Placental epithelial cell (primary cell): ENCODE measurements at places on chromosomes 16 and 17. TPM values are rescaled to one million over a fixed set of nuclear protein-coding genes. Genes with fewer than 3 reads are reported as not detected.

Gene CRYM
- not detected in 2 replicates for total RNA-seq

Gene QPRT
- 58.1 and 63.6 TPM in 2 replicates for total RNA-seq

Gene IKZF3
- under 0.01 and 0.43 TPM in 2 replicates for total RNA-seq

Gene GINS2
- total RNA-seq, result 4.7 and 5.9 TPM in 2 replicates

Gene ESRP2
- 5.9 and 8.8 TPM in 2 replicates for total RNA-seq

Gene HOXB5
- not detected in 2 replicates for total RNA-seq

Gene PROCA1
- total RNA-seq, result 0.22 and 6.7 TPM in 2 replicates

Gene ABCA10
- 0.87 and 3.1 TPM in 2 replicates for total RNA-seq

Gene TRPV2
- total RNA-seq, result 0.79 and 0.87 TPM in 2 replicates

Gene NAGS
- total RNA-seq, result 2.4 and 2.5 TPM in 2 replicates

Gene TOM1L1
- 19.2 and 23.6 TPM in 2 replicates for total RNA-seq

Gene ATP2A1
- total RNA-seq, result 0.11 and 0.39 TPM in 2 replicates

Gene WSCD1
- not detected in 2 replicates for total RNA-seq

Gene GRB7
- total RNA-seq, result 5.1 and 8.4 TPM in 2 replicates

Gene NOD2
- total RNA-seq, result 5.5 and 28.3 TPM in 2 replicates

Gene CES1
- under 0.01 TPM in 1 of 2 replicates, not detected in the other for total RNA-seq

Gene TERB1
- total RNA-seq, result 0.79 TPM in 1 of 2 replicates, not detected in the other

Gene ZNF23
- 5.0 and 5.1 TPM in 2 replicates for total RNA-seq

Gene C1QTNF1
- 3.1 TPM in 2 replicates for total RNA-seq

Gene CLDN7
- 3.9 and 15.2 TPM in 2 replicates for total RNA-seq

Gene SNX20
- under 0.01 and 0.22 TPM in 2 replicates for total RNA-seq

Gene CCL8
- not detected in 2 replicates for total RNA-seq

Gene HYDIN
- 0.11 and 2.0 TPM in 2 replicates for total RNA-seq

Gene KCNJ2
- total RNA-seq, result 3.4 and 28.3 TPM in 2 replicates

Gene C17orf100
- 0.43 and 2.0 TPM in 2 replicates for total RNA-seq

Gene DGKE
- total RNA-seq, result 3.9 and 6.4 TPM in 2 replicates

Gene NPIPB2
- 4.9 and 7.5 TPM in 2 replicates for total RNA-seq

Gene CD300E
- total RNA-seq, result not detected in 2 replicates

Gene PHLPP2
- total RNA-seq, result 3.5 and 5.6 TPM in 2 replicates

Gene KRT25
- not detected in 2 replicates for total RNA-seq

Gene CDH3
- total RNA-seq, result 48.5 and 61.6 TPM in 2 replicates

Gene KCNAB3
- total RNA-seq, result 1.2 and 1.6 TPM in 2 replicates

Gene SYNGR3
- 3.5 and 4.4 TPM in 2 replicates for total RNA-seq

Gene MMP28
- total RNA-seq, result 0.79 and 2.7 TPM in 2 replicates

Gene BOLA2
- 12.6 and 14.0 TPM in 2 replicates for total RNA-seq

Gene CCDC144A
- 0.79 and 4.6 TPM in 2 replicates for total RNA-seq

Gene RPH3AL
- 0.79 and 1.8 TPM in 2 replicates for total RNA-seq

Gene SCNN1G
- 0.22 TPM in 1 of 2 replicates, not detected in the other for total RNA-seq

Gene SEC14L1
- 31.0 and 49.2 TPM in 2 replicates for total RNA-seq

Gene FNDC8
- total RNA-seq, result not detected in 2 replicates

Gene CCL7
- total RNA-seq, result not detected in 2 replicates

Gene SLX1B
- total RNA-seq, result 3.1 and 20.2 TPM in 2 replicates

Gene HOXB6
- total RNA-seq, result not detected in 2 replicates

Gene ACSM5
- not detected in 2 replicates for total RNA-seq

Gene SLC47A1
- not detected in 2 replicates for total RNA-seq

Gene ODAD4
- 1.2 and 1.6 TPM in 2 replicates for total RNA-seq

Gene G6PC1
- total RNA-seq, result not detected in 2 replicates

Gene PRAC1
- total RNA-seq, result not detected in 2 replicates

Gene KRTAP4-6
- not detected in 2 replicates for total RNA-seq

Gene MT1F
- 9.1 and 14.5 TPM in 2 replicates for total RNA-seq

Gene DNAAF8
- total RNA-seq, result 0.39 and 0.54 TPM in 2 replicates

Gene MYADML2
- total RNA-seq, result not detected in 2 replicates

Gene ACD
- 18.5 and 25.7 TPM in 2 replicates for total RNA-seq

Gene KLHL10
- 0.79 TPM in 1 of 2 replicates, not detected in the other for total RNA-seq

Gene TLE7
- total RNA-seq, result not detected in 2 replicates

Gene C17orf67
- 1.3 and 1.6 TPM in 2 replicates for total RNA-seq

Gene HES7
- not detected in 2 replicates for total RNA-seq

Gene NCOR1
- 55.4 and 174 TPM in 2 replicates for total RNA-seq

Gene ASGR1
- total RNA-seq, result 0.79 TPM in 1 of 2 replicates, not detected in the other
